ENCODE measurements at places on chromosomes 5 and 9. TPM values are rescaled to one million over a fixed set of nuclear protein-coding genes. Genes with fewer than 3 reads are reported as not detected.
A peak's percentile ranks its signal among the peaks of the same experiment; 100 is the strongest.

The S100Z gene
- total RNA-seq, result 0.90 TPM

The KDM3B gene
- 54.1 TPM for total RNA-seq

The TAF1L gene
- not detected for total RNA-seq

The CDH9 gene
- not detected for total RNA-seq

GRCh38 chr9:36788534-36788933 lies 215.8 kb downstream of the MELK start:
- peak; percentile 39 for DNase-seq

DNA sequence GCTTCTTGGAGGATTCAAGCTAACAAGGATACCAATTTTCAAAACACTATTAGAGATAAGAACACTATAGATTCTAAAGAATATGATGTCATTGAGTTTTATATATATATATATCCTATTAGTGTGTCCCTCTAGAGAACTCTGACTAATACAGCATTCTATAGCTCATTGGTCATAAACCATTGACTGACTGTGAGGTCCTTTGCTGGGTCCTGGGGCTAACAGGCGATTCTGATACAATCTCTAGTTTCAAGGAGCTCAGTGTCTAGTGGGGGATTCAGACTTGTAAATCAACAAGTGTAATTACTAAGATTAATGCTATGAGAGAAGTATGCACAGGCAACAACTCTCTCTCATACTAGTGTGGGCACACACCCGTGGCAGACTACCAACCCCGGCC lies 234.5 kb downstream of the DENND1A start:
- DNase-seq, result no peak

GRCh38 chr5:74332682-74333081 lies 307.8 kb downstream of the ENC1 start:
- DNase-seq, result no peak

- DNase-seq, result no peak
Observed at GRCh38 chr5:31682025-31682424, 43.1 kb downstream of the PDZD2 start.

DNA sequence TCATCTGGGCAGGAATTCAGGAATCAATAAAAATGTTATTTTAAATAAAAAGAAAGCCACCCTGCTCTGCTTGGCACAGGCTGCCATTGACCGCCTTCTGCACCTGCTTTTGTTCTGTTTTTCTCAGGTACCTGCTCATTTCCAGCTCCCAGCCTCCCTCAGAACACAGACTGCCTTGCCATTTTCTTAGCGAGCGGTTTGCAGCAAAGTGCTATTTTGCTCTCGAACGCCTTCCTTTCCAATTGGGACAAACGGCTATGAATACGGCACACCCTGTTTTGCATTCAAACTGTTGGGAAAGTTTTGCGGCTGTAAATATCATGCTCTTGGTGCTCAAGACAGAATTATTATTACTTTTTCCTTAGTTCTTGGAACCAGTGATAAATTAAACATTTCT lies 25.1 kb upstream of the FCN1 start:
- no peak for DNase-seq

GRCh38 chr5:168159425-168159824 lies 132.0 kb upstream of the WWC1 start:
- no peak for DNase-seq

DNA sequence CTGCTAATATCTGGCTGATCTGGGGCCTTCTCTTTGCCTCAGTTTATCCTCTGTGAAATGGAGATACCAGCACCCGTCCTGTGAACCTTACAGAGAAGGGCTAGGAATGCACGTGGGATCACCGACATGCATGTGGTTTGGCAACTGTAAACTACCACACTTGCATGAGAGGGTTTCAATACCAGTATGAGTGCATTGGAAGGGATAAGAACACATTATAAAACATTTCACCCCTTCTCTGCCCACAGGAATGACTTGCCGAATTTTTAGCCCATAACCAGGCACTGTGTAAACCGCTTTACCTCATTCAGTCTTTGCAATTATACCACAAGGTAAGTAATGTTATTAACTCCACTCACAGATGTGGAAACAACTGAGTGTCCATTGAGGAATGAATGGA lies 8.9 kb upstream of the RAB14 start:
- no peak for DNase-seq

DNA sequence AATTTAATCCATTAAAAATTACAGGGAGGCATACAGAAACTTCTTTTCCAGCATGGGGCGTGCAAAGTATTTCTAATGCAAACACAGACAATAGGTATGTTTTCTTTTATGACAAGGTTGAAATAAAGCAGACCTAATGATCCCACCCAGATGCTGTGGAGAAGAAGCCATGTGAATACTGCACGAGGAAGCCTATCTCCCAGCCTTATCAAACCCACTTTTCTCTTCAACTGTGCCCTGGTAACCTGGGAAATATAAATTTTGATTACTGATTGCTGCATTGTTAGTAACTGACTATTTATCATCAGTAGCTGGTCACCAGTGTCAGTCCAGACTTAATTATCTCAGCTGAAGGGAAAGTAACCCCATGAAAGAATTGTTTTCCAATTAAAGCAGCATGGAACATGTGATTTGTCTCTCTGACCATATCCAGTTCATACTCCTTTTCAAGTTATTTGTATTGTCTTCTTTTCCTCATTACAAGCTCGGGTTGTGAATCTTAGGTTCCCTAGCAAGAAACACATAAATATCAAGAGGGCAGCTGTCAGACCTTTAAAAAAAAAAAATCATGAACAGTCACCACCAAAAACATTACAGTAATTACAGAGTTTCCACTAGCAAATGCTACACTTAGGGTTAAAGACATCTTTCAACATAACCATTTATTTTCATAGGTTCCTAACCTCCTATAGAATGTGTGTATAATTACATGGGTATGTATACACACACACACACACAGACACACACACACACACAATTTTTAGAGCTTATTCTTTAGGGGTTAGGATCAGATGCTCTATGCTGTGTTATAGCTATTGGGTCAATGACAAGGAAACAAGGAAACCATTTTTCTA lies 50.3 kb downstream of the SEMA6A start:
- no peak for DNase-seq

DNA sequence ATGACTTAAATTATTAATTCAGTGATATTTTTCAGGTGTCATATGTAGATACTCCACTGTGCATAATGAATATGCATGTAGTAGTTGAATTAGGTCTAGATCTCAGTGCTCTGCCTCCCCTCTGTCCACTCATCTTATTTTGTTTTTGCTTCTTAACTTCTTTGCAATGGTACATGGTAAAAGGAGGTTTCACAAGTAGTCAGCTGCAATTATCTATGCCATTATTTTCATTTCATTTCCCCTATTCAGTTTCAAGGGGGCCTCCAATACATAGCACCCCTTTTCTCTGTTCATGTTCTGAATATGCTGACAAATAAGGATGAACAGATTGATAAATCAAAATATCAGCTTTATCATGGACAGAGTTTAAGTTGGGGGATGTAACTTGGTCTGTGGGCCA lies 511.6 kb upstream of the ZNF608 start:
- DNase-seq, result no peak

All from mesenteric fat pad (tissue), 1 donor.